Skin of body (tissue), 3 donors: ENCODE measurements at places on chromosomes 3 and 15.
A peak's percentile ranks its signal among the peaks of the same experiment; 100 is the strongest.

GRCh38 chr15:61598655-61599054, 369.6 kb upstream of the RORA start:
- no peak for DNase-seq

GRCh38 chr15:39491886-39492490, 88.9 kb upstream of the THBS1 start:
- DNase-seq: no peak

DNA sequence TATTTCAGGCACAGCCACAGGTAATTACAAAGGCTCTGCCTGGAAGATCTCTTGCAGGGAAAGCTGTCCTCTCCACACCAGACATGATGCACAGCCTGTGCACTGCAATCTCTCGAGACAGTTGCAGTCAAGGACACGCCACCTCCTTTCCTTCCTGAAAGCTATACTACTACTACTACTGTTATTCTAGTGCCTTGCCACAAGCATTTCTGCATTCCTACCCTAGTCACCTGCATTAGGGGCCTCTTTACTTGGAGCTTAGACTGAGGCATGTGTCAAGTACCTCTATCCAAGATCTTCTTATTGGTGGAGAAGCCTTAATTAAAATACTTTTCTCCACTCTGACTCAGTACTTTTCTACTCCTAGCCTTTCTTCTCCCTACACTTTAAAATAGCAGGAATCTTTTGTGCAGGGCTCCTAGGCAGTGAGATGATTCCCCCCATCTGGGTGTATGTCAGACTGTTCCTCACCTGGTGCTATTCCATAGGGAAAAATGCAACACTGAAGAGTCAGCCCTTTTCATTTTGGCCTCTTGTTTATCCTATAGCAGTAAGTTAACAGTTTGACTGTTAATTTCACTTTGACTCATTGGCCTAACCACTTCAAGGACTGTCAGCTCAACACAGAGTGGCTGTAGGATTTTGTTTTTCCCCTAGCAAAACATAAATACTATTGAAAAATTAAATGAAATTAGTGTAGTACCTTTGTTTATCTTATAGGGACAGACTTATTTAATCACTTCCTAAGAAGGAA, 78.9 kb downstream of the ESYT3 start:
- DNase-seq: no peak

DNA sequence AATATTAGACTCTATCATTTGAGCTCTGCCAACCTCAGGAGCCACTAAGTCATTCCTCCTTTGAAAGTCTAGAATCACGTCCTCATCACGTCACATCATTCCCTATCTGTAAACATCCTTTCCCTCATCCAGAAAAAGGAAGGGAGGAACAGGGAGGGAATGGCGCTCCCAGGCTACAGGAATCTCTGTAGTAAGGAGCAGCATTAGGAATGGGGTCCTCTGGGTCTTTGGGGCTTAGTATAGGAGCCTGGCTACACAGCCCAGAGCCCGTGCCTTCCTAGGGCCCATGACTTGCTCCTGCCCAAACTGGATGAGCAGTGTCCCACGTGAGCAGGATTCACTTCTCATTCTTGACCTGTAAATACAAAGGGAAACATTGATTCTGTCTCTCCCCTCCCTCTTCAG, 1.6 kb downstream of the TAGLN3 start:
- DNase-seq: no peak

DNA sequence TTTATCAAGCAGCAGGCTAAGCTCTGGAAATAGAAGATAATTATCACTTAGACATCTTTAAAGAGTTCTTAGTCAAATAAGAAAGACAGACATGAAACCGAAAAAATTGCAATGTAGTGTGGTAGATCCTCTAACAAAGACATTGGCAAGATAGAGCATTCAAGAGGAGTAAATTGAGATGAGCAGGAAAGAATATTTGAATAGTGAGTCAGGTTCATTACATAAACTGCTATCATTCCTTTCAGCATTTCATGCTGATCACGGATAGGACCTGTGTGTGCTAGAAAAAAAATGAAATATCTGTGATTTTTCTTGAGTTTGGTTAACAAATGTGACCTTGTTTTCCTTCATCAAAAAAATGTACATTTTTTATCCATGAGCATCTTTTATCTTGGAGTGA, 460.9 kb downstream of the OTOL1 start:
- no peak for DNase-seq

DNA sequence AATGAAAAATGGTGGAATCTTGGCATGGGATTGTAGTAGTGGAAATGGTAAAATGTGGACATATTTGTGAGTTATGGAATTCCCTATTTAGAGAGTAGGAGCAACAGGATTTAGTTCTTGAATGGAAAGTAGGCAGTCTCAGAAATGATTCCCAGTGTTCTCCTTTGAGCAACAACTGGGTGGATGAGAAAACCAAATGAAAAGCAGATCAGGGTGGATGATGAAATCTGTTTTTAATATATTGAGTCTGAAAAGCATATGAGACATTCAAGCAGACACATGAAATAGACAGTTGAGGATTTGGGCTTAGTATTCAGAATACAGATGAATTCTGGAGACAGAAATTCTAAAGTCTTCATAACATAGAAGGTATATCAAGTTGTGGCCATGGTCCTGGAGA, 451.3 kb downstream of the LPP start:
- DNase-seq: peak; percentile 76
